SK-N-DZ (cell line): ENCODE measurements at places on chromosomes 13 and 19.

- DNase-seq = peak; percentile 84
Measured at GRCh38 chr19:52397310-52398080, at the start of gene ZNF528. Gene ZNF528, plus strand, starts transcription at chr19:52397849. Its CDS starts 4,165 bp downstream, at chr19:52402014.

- no peak for DNase-seq
Measured at GRCh38 chr19:17049711-17050280, 23.2 kb upstream of the CPAMD8 start.

DNA sequence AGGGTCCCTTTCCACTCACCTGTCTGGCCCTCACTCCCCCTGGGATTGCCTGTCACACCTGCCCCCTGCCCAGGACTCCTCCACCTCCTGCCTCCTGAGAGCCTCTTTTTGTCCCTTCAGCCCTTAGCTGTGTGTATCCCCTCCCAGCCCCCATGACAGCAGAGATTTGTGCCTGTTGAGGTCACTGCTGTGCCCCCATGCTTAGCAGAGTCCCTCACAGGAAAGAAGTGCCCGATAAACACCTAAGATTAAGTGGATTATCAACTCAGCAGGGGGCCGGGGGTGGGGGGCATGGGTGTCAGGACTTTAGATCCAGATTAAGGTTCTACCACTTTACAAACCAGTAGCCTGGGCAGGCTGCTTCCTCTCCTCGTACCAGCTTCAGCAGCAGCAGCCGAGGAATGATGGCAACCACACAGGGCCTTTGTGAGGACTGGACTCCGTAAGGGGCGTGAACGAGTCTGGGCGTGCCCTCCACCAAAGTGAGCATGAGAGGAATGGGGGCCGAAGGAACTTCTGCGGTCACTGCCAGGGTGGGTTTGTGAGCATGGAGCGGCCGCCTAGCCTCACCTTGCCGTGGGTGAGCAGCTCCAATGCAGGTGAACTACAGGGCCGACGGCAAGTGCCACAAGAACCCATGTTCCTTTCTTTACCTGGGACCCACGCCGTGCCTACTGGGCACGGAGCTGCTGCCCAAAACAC, 36.1 kb downstream of the ZNF787 start:
- no peak for DNase-seq

DNA sequence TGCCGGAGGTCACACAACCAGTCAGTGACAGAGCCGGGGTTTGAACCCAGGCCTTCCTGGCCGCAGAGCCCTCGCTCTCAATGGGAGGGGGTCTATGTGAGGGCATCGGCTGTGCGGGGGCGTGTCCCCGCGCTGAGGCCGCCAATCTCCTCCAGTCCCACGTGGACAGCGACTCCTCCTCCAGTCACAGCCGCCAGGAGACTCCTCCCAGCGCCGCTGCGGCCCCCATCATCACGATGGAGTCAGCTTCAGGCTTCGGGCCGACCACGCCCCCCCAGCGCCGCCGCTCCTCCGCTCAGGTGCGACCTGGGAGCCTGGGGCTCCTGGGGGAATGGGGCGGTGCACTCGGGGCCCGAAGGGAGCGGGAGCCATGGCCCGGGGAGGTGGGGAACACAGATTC, 6.0 kb downstream of the SPRED3 start:
- no peak for DNase-seq

GRCh38 chr13:100848304-100848703, 173.7 kb upstream of the TMTC4 start:
- no peak for DNase-seq

DNA sequence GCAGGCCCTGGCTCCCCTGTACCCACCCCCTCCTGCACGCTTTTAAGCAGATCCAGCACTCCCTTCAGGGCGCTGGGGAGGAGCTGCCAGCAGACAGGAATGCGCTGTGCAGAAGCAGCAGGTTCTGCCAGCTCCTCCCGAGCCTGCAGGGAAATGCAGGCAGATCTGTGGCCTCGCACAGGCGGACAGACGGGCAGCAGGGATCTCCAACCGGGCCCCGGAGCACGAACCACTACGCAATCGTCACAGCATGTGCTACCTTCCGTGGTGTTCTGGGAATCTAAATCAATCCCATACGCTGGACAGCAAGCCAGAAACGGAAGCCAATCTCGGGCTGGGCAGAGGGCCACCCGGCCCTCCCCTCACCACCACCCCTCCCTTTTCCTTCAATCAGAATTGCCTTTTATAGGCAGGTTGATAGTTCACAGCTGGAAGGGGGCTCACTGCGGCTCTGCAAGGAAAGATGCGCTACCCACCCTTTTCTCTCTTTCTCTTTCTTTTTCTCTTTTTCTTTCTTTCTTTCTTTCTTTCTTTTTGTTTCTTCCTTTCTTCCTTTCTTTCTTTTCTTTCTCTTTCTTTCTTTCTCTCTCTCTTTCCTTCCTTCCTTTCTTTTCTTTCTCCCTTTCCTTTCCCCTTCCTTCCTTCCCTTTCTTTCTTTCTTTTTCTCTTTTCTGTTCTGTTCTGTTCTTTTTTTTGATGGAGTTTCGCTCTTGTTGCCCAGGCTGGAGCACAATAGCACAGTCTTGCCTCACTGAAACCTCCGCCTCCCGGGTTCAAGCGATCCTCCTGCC, 99.9 kb downstream of the GNG7 start:
- DNase-seq = no peak

DNA sequence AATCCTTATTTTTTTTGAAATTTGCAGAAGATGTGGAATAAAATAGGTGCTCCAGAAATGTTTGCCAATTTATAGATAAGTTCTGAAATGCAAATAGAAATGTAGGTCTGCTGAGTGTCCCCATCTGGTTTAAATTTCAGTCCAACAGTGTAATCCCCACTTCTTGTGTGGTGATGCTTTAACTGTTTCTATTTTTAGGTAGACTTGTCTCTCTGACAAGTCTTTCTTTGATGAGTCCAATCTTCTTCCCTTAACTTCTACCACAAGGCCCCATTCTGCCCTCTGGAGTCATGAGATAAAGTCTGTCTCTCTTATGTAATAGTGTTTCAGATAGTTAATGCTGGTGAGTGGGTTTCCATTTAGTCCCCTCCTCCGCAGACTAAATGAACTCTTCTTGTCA, 390.4 kb downstream of the RFC3 start:
- no peak for DNase-seq

DNA sequence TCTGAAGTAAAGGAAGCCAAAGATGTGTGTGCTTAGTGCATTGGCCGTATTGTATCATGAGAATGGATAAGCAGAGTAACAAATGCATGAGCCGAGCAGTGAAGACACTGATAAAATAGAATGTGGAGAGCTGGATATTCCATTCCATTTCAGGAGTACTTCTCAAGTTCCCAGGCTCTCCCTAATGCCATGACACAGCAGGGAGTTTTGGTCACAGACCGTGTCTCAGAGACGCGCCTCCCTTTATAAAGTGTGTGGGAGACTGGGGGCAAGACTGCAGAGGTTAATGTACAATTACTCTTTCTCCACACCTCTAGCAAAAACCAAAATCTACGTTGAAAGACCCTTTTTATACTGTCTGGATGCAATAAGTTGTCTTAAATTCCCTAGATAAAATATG, 575.6 kb downstream of the EFNB2 start:
- no peak for DNase-seq

- DNase-seq = no peak
Measured at GRCh38 chr19:17469092-17469480, 1.2 kb upstream of the SLC27A1 start.

- DNase-seq = no peak
Measured at GRCh38 chr19:31424861-31425620, 75.8 kb upstream of the TSHZ3 start.

- DNase-seq = no peak
Measured at GRCh38 chr13:102707467-102707866, 12.6 kb upstream of the METTL21C start.

DNA sequence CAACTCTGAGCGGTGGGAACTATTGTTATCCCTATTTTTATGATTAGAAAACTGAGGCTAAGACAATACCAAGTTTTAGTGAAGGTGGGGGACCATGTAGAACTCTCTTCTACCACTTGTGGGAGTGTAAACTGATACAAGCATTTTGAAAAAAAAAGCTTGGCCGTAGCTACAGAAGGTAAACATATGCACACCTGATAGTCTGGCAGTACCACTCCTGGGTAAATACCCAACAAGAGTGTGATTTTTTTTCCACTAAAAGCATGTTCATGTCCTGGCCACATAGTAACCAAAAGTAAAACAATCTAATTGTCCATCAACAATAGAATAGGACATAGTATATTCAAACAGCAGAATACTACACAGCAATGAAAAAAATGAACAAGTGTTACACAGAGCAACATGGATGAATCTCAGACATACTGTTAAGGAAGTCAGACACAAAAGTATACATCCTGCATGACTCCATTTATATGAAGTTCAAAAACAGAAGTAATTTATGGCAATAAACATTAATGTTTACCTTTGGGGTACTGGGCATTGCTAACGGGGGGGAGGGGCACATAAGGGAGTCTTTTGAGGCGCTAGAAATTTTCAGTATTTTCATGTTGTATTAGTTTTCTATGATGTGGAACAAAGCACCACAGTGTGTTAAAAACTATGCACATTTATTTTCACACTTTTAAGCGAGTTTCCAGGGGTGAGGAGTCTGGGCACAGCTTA, 6.4 kb upstream of the SPATA13 start:
- DNase-seq = no peak

- no peak for DNase-seq
Measured at GRCh38 chr13:106151056-106151699, 384.3 kb downstream of the EFNB2 start.

GRCh38 chr19:19054315-19054938, 9.4 kb upstream of the SLC25A42 start:
- DNase-seq = no peak

- DNase-seq = no peak
Measured at GRCh38 chr13:98557937-98558792, 18.7 kb downstream of the STK24 start.
